ENCODE measurements at places on chromosomes 2 and 18.

DNA sequence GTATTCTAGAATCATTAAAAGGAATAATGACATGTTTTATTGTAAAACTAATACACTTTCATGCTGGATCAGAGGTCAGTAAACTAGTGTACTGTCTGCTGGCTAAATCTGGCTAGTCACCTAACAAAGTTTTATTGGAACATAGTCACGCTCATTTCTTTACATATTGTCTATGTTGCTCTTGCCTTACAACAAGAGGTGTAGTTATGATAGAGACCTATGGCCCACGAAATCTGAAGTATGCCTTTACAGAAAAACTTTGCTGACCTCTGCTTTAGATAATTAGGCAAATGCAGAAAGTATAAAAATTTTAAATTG is 29.9 kb upstream of the SCYGR2 start:
- DNase-seq, result no peak

DNA sequence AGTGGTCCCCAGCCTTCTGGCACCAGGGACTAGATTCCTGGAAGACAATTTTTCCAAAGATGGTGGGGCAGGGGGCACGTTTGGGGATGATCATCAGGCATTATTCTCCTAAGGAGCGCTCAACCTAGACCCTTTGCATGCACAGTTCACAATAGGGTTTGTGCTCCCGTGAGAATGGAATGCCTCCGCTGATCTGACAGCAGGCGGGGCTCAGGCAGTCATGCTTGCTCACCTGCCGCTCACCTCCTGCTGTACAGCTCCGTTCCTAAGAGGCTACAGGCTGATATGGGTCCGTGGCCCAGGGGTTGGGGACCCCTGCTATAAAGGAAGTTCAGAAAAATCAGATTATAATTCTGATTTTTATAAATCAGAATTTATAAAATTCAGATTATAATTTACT is 22.3 kb upstream of the TYMS start:
- no peak for DNase-seq

DNA sequence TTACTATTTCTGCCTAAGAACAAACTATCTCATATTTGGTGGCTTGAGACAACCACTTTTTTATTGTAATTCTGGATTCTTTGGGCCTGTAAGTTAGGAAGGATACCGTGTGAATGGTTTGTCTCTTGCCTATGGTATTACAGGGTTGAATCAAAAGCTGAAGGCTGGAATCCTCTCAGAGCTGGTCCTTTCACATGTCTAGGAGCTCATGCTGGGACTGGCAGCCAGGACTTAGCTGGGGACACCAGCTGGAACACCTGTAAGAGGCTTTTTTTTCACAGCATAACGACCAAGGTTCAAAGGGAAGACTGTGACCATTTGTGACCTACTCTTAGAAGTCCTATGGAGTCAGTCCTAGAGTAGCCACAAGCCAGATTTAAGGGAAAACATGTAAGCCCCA is 226.3 kb downstream of the ZNF804A start:
- DNase-seq, result no peak

- DNase-seq, result no peak
Observed at GRCh38 chr2:187988348-187988747, 303.3 kb upstream of the GULP1 start.

- DNase-seq, result no peak
Observed at GRCh38 chr2:7226501-7226900, 309.3 kb downstream of the RNF144A start.

- DNase-seq, result no peak
Observed at GRCh38 chr18:55477499-55477859, 110.5 kb downstream of the TCF4 start.

- no peak for DNase-seq
Observed at GRCh38 chr2:41393621-41394020, 654.2 kb upstream of the PKDCC start.

- no peak for DNase-seq
Observed at GRCh38 chr2:217394510-217395351, 534.9 kb upstream of the TNP1 start.

DNA sequence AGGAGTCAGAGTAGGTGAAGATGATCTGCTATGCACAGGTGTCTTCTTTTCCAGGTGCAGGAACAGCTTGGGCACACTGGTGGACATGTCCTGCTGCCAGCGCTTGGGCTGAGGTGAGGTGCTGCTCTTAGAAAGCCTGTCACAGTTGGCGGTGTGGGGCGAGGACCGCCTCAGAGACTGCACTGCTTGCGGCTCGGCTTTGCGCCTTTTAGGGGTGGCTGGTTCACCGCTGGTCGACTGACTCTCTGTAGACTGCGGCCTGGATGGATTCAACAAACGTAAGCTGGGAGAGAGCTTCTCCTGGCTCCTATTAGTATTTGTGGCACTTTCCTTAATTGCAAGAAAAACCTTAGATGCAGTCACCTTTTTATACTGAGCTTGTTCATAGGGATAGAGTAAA is 1.7 kb downstream of the MSL3B start:
- DNase-seq, result no peak

GRCh38 chr2:192007581-192008228 is 160.8 kb upstream of the CAVIN2 start:
- DNase-seq, result no peak

DNA sequence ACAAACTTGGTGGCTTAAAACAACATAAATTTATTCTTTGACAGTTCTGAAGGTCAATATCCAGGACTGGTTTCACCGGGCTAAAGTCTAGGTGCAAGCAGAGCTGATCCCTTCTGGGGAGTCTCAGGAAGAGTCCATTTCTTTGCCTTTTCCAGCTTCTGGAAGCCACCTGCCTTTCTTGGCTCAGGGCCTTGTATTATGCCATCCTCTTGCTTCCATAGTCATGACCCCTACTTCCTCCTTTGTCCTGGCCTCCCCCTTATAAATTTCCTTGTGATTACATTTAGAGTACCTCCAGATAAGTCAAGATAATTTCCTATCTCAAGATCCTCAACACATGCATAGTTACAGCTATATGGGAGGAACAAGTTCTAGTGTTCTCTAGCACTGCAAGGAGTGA is 1089.5 kb downstream of the LRP1B start:
- DNase-seq, result no peak

DNA sequence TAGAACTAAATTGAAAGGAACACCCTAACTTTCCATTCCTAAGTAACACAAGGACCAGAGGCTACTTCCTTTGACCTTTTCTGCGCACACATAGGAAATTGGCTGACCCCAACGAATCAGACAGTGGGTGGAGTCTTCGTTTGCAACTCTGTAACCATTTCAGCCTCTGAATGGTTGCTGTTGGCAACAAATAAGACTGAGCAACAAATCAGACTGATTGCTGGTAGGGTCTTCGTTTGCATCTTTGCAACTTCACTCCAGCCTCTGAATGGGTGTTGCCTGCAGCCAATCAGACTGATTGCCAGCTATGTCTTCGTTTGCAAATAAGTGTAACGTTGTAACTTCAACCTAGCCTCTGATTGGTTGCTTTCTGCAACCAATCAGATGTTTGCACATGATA is 34.6 kb downstream of the USP40 start:
- no peak for DNase-seq

All from activated naive CD4-positive, alpha-beta T cell (primary cell).